CD4-positive, alpha-beta T cell treated with Interleukin-15 for 4 hours (primary cell): ENCODE measurements at places on chromosomes 13 and 19.

GRCh38 chr13:97124915-97125809, 97.0 kb upstream of the MBNL2 start:
- no peak for DNase-seq

GRCh38 chr13:32022311-32022710, 9.3 kb upstream of the FRY start:
- DNase-seq, result no peak

- DNase-seq, result no peak
These were observed 440.8 kb downstream of the TDRD3 start for GRCh38 chr13:60837806-60838205.

DNA sequence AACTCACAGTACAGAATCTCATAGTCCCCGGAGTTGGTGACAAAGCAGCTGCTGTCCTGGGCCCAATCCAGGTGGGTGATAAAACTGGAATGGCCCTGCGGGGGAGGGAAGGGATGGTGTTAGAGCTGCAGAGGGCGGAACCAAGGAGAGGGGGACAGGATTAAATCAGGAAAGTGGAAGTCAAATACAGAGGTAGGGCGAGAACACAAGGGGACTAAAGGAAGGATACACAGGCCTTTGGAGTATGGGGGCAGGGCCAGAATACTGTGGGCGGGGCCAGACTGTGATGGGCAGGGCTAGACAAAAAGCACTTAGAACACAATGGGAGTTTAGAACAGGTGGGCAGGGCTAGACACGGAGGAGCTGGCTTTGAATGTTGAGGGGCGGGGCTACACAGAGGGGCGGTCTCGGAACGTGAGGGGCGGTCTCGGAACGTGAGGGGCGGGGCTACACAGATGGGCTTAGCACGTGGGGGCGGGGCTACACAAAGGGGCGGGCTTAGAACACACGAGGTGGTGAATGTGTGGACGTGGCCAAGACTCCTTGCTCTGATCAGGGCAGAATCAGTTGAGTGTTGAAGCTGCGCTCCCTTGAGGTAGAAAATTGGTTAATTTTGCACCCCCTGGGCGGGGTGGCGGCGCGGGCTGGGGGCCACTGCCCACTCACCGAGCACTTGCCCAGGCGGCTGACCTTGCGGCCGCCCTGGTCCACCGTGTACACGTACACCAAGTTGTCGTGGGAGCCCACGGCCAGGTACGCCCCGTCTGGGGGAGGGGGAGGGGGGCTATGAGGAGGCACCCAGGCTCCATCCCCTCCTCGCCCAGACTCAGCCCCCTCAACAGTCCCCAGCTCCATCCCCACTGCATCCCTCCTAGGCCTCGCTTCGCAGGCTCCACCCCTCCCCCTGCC, 14.0 kb upstream of the GPR4 start:
- peak; percentile 63 for DNase-seq

DNA sequence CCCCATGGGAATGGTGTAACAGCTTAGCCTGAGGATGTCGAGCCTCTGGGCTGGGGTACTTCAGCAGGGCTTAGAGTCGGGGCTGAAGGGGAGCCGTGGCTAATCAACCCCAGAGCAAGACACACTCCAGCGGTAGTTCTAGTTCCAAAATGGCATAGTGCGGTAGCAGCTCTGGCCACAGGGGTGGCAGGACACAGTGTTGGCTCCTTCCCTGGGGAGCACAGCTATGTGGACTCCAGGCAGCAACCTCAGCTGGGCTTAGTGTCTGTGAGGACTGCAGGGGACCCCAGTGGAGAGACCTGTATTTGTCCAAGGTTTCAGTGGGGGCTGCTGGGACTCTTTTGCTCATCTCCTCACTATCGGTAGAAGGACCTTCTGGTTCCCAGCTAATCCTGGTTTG, 70.8 kb upstream of the PCDH20 start:
- DNase-seq, result no peak

GRCh38 chr13:85373322-85373721, 425.9 kb downstream of the SLITRK6 start:
- DNase-seq, result no peak

- no peak for DNase-seq
These were observed 822 bp downstream of the ADPRHL1 start for GRCh38 chr13:113452466-113452865.

GRCh38 chr19:33562636-33563035, 41.0 kb upstream of the PEPD start:
- no peak for DNase-seq

GRCh38 chr19:53782698-53783097, 41.4 kb downstream of the NLRP12 start:
- no peak for DNase-seq

GRCh38 chr13:107716741-107717140, 498.6 kb downstream of the LIG4 start:
- DNase-seq, result no peak

GRCh38 chr19:41449079-41449864, 6.3 kb downstream of the ERICH4 start:
- peak; percentile 65 for DNase-seq

- no peak for DNase-seq
These were observed 548.2 kb downstream of the GPC5 start for GRCh38 chr13:91946498-91947070.

GRCh38 chr19:2550431-2551171, 74.7 kb downstream of the GADD45B start:
- DNase-seq, result no peak

DNA sequence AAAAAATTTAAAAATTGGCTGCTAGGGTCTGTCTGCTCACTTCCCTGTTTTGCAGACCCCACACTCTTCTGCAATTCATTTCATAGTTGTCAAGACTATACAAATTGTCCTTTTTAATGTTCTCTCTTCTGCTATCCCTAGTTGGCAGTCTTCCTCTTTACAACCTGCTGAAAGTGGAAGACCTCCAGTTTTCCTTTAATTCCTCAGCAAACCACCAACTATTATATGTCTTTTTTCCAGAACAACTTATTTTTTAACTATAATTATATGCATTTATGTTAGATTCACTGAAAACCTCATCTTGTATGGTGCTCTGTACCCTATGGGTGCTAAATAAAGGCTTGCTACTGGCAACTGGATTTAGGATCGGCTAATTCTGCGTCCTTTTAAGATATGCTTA, 1.1 kb upstream of the PHF11 start:
- no peak for DNase-seq

GRCh38 chr19:16293118-16294091, 31.2 kb upstream of the KLF2 start:
- no peak for DNase-seq

DNA sequence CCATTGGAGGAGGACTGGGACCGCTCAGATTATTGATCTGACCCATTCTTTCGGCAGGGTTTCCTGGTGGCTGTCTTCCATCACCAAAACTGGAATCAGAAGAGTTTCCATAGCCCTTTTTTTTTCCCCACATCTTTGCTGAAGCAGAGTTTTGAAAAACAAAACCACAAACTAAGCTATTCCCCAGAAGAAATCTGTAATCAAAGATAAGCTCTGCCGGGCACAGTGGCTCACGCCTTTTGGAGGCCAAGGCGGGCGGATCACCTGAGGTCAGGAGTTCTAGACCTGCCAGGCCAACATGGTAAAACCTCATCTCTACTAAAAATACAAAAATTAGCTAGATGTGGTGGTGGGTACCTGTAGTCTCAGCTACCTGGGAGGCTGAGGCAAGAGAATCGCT, 4.2 kb upstream of the ICAM1 start:
- no peak for DNase-seq

DNA sequence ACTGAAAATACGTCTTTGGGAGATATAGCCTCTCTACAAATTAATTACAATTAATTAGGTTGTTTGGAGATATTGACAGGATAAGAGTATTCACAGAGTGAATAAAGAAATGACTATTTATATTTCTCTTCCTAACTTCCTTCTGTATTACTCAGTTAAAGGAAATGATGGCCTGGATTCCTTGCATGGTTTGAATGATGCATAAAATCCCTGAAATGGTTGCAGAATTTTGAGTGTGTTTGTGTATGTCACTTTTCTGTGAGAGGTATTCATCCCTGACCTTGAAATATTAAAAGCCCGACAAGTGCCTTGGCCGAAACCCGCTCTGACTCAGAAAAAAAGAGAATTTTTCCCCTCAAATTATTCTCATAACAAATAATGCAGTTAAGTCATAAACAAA, 90.0 kb downstream of the PDS5B start:
- DNase-seq, result no peak

DNA sequence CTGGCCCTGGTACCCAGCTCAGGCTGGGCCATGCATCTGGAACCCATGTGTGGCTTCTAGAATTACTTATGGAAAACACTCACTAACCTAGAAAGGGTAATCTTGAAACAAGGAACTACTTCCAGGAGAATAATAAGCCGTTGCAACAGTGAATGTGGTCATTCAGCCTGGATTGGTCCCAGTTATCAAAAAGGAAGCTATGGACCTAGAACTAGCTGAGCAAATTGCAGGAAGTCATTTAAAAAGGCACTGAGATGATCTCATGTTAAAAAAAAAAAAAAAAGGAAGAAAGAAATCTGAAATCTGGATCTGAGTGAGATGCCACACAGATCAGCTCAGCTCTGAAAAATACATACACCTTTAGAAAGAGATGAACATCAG, 59.6 kb downstream of the DCT start:
- no peak for DNase-seq

DNA sequence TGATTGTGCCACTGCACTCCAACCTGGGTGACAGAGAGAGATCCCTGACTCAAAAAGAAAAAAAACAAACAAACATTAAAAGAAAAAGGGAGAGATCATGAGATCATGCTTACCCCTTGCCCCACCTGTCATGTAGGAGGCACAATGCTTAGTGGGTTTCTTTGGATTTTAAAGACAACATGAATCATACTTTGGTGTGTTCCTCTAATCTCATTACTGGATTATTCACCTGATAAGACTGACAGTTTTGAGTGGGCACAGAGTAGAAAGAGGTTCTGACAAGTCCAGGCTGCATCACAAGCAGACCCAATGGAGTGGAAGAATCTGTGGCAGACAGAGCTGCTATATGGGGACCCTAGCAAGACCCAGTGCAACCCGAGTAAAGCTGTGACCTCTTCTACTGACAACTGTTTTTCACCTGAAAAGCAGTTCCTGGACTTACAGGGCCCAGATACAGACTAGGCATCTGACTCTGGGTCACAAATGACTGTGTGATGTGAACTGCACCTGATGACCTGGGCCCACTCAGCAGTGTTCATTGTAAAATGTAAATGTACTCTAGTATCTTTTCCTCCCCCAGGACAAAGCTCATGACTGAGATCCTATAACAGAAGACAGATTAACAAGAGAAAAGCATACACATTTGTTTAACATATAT, 28.9 kb upstream of the USP12 start:
- no peak for DNase-seq

- DNase-seq, result no peak
These were observed 223.9 kb downstream of the LHFPL6 start for GRCh38 chr13:39379118-39379517.

GRCh38 chr19:55535173-55535964, 1.6 kb downstream of the SBK2 start:
- no peak for DNase-seq

DNA sequence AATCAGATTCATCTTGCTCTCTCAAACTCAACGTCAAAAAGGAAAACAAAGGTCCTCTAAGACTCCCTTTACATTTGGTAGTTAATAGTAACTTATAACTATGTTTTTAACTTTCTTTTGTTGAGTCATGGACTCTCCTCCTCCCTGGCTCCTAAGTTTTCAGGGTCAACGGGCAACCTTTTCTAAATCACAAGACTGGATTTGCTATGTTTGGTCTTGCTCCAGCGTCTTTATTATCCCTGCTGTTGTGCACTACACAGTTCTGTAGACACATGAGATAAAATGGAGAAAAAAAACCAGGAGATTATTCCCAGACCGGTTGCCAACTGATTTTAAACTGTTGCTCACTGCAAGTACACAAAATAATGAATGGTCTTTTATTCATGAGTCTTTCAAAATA, 1.9 kb upstream of the ITM2B start:
- DNase-seq, result no peak

DNA sequence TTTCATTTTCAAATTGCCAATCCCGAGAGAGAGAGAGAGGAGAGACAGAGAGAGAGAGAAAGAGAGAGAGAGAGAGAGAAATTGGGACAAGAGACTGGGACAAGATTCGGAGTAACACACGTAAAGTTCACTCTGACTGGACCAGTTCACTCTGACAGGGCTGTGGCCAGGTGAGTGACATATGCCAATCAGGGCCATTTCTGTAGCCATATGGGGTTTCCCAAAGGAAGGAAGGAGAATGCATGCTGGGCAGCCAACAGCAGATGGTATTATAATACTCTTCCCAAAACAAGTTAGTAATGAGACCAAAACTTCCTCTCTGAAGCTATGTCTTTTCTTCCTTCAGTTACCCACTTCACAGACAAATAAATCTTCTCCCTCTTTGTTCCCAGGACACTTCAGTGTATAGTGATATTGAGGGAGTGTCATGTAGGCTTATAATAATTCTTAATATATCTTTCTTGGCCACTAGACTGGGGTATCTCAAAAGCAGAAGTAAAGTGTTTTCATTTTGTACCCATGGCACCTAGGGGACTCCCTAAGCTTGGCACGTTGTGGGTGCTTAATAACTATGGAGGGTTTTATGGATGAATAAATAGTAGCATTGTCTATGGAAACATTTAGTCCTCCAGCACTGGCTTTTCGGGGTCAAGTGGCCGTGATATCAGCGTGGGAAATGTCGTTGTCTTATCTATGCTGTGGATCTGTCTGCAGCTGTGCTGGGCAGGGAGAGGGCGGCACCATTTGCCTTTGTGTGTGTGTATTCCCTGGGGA, 51.6 kb downstream of the SERP2 start:
- DNase-seq, result no peak

DNA sequence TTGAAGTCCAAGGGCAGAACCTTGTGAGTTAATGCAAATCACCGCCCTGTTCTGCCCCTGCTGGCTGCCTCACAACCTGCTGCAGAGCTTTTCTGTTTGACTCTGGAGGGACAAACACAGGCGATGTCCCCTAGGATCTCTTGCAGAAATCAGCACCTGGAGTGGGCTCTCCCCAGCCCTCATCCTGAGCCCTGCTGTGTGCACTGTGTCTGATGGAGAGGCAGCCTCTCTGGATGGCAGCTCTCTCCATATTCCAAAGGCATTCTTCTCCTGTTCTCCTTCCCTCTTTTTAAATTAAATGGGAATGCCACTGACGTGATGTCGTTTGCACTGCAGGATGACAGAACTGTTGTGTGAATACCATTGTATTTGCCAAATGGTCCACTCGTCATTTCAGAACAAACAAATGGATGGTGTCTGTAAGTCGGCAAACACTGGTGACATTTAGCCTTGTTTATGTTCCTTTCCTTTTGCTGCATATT, 184.1 kb downstream of the ZNF536 start:
- DNase-seq, result no peak

GRCh38 chr19:46081928-46082727, 41.3 kb upstream of the IGFL4 start:
- no peak for DNase-seq

DNA sequence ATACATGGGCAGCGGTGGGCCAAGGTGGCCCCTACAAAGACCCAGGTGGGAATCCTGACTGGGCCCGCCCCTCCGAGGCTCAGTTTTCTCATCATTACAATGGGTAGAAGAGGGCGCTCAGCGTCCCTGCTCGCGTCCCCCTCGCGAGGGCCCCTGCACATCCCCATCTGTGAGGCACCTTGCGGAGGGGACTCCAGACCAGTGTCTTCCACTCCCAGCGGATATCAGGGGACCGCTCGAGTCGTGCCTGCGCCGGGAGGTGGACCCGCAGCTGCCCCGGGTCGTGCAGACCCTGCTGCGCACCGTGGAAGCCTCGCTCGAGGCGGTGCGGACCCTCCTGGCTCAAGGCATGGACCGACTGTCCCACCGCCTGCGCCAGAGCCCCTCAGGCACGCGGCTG, 15.3 kb upstream of the COLGALT1 start:
- no peak for DNase-seq
